ENCODE measurements at places on chromosomes 12 and 14. TPM values are rescaled to one million over a fixed set of nuclear protein-coding genes. Genes with fewer than 3 reads are reported as not detected.

GRCh38 chr12:32444895-32445294 lies 45.5 kb downstream of the FGD4 start:
- peak; percentile 35 for DNase-seq

DNA sequence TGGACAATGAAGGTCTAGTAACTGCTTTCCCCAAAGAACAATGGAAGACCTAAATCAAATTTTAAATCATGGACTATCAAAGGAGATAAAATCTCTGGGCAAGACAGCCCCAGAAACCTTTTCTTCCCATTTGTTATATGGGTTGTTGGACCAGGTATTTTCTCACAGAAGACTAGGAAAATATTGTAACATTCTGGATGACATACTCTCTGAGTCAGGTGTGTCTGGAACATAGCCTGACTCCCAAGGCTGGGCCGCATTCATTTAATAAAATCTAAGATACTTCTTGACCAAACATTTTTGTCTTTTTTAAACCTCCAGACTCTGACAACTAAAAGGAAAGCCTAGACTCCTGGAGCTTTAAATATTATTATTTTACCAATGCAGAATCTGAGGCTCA lies 87.9 kb downstream of the ATP23 start:
- DNase-seq = no peak

DNA sequence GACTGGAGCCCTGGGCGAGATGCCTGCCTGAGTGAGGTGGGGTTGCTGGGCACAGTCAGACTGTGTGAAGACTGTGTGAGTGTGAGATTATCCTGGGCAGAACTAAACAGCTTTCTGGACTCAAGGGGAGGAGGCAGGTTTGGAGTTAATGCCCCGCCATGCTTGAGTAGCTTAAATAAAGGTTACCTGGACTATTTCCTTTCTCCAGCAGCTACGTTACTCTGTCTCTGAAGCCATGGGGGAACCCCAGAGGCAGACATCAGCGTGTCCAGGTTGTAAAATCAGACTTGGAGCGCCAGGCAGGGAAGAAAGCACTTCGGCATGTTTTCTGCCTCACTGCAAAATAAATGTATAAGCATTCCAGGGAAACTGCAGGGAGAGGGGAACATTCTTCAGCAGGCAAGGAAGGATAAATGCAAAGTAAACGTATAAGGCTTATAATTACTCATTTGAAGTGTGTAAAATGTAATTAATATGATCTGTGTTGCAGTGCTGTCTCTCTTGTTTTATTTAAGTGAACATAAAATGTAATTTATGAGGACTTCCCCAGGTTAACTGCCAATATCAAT lies 129.7 kb downstream of the CHST11 start:
- DNase-seq = no peak

DNA sequence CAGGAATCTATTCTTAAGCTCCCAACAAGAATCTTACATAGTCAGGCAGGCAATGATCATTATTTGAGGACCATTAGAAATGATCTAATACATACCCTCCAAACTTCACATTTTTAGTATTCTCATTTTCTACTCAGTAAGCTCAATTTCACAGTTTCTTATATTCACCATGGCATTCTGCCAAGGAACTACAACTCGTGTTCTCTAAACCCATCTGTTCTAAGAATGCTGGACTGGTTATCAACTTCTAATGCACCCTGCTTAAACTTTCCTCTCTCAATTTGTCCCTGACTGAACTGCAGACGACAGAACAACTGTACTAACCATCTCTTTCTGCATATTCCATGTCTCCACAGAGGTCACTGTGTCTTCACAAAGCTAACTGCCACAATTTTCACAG lies 58.6 kb downstream of the GXYLT1 start:
- no peak for DNase-seq

Gene NUMB
- total RNA-seq = 43.8 TPM

DNA sequence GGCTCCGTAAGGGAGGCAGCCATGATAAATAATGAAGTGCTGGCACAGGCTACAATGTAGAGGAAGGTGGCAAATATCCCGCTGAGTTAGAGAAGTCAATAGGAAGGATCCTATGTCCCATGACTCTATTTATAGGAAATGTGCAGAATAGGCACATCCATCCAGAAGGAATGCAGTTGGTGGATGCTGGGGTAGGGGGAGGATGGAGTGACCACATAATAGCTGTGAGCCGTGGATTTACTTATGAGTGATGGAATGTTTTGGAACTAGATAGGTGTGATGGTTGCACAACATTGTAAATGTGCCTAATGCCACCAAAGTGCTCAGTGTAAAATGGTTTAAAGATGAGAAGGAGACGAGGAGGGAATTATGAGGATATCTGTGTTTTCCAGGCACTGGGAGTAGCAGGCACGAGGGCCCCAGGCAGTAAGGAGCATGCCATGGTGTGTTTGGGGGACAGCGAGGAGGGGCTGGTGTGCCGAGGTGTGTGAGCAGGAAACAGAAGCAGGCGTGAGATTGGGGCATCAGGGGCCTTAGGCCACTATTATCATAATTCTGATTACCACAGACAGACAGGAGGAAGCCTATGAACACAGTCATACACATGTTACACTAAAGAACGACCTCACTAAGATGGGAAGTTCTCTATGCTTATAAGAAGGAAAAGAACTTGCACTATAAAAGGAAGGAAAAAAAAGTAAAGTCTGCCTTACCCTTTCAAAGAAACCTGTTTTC lies 837.3 kb upstream of the TMEM132C start:
- no peak for DNase-seq

- DNase-seq = peak; percentile 72
Observed at GRCh38 chr12:122203301-122204166, at the start of gene B3GNT4. B3GNT4 (plus strand) TSS chr12:122203709; CDS start chr12:122204619, 910 bp downstream.

- DNase-seq = peak; percentile 20
Observed at GRCh38 chr12:69534389-69534822, 50.9 kb upstream of the CCT2 start.

GRCh38 chr14:20746566-20746965 lies 879 bp downstream of the EDDM3A start:
- DNase-seq = no peak

GRCh38 chr12:111788178-111788654 lies 21.5 kb downstream of the ALDH2 start:
- peak; percentile 87 for DNase-seq

Gene SIRT4
- total RNA-seq = 0.99 TPM

DNA sequence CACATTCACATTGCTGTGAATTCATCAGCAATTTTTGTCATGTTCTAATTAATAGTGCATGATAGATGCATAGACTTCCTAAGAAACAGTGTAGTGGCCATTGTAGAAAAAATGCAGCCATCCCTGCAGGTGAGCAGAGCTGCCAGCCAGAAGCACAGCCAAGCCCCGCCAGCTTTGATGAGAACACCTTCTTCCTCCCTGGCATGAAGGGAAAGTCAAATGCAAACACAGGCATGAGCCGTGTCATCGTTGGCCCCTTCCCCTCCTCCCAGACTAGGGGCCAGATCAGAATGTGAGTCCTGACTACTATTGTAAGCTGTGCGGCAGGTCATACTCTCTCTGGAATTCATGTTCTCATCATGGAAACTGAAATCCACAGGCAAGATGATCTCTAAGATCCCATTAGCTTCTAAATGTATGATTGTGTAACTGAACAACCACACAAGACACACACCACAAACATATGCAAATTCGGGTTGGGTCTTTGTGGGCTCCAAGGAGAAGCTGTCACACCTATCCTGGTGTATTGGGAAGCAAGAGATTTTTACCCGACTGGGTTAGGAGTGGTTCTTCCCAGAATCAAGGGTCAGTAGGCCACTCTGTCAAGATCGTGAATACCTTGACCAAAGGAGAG lies 2.8 kb upstream of the AQP2 start:
- DNase-seq = no peak
